ENCODE measurements at places on chromosomes 11 and 22. TPM values are rescaled to one million over a fixed set of nuclear protein-coding genes. Genes with fewer than 3 reads are reported as not detected.

DNA sequence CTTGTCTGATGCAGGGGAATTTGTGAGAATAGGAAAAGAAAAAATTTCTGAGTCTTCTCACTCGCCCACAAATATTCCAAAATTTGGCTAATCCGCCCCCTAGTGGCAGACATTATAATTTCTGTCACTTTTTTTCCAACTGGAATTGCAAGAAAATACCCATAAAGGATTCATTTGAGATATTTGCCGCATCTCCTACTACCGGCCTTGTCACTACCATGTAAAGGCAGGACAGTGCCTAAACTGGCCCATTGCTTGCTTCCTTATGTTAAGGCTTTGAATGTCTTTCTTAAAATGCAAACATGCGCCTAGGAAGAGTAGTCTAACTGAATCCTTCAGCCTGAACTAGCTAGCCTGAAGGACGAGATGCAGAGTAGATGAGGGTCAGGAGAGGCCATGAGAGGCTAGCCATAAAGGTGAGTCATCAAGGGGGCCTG lies 9.3 kb upstream of the CEP295 start:
- DNase-seq: peak; percentile 74

- DNase-seq: no peak
Measured at GRCh38 chr11:131951121-131951520, 580.7 kb downstream of the NTM start.

DNA sequence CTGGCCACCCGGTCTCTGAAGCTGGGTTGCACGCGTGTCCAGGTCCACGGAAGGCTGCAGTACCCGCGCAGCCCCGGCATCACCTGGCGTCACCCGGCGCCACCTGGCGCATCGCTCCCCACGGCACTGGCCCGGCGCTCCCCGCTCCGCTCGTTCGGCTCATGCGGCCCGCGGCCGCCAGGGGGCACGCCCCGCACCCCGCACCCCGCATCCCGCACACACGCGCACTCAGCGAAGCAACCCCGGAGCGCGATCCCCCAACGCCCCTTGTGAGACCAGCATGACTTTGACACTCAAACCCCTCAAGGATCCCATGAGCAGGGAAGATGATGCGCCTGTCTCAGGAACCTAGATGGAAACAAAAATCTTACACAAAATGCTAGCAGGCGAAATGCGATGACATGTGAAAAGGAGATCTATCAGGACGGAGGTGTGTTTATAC lies 11.9 kb downstream of the B3GNT6 start:
- no peak for DNase-seq

GRCh38 chr11:132448334-132448995 lies 1078.0 kb downstream of the NTM start:
- no peak for DNase-seq

IGLL1 gene
- total RNA-seq: not detected

DNA sequence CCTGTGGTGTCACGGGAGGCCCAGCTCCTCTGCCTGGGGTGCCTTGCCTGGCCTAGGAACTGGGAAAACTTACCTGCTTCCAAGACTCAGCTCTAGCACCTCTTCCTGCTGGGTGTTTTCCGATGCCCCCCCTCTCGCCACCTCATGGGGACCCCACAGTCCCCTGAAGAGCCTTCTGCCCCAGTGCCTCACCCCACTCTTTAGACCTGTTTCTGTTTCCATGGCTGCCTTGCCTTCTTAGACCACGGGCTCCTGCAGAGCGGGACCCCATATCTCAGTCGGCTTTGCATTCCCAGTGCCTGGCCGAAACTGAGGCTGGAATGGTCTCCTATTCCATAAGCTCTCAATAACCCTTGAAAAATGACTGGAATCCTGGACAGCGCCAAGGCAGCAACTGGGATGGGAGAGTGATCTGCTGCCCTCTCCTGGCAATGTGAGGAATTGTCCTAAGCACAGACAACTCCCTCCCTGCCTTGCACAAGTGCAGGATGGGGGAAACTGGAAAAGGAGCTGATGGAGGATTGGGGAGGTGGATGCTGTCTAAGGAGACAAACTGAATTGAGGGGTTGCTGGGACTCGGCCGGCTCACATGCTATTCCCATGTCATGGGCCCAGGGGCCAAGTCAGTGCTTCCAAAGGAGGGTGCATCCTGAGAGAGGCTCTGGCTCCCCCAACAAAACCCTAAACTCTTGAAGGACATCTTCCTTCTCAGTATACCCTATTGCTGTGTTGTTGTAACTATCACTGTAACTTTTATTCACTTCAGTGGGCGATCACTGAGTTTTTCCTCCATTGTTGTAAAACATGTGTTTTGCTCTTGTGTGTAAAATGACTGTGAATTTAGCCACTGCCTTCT lies 26.6 kb upstream of the IL17RA start:
- peak; percentile 78 for DNase-seq

TRPM5 gene
- total RNA-seq: not detected

GRCh38 chr11:48106166-48106565 lies 110.4 kb upstream of the OR4B1 start:
- no peak for DNase-seq

- DNase-seq: no peak
Measured at GRCh38 chr11:111540937-111541253, 375 bp downstream of the LAYN start.

- DNase-seq: no peak
Measured at GRCh38 chr22:40401532-40401931, 31.1 kb downstream of the SGSM3 start.

DNA sequence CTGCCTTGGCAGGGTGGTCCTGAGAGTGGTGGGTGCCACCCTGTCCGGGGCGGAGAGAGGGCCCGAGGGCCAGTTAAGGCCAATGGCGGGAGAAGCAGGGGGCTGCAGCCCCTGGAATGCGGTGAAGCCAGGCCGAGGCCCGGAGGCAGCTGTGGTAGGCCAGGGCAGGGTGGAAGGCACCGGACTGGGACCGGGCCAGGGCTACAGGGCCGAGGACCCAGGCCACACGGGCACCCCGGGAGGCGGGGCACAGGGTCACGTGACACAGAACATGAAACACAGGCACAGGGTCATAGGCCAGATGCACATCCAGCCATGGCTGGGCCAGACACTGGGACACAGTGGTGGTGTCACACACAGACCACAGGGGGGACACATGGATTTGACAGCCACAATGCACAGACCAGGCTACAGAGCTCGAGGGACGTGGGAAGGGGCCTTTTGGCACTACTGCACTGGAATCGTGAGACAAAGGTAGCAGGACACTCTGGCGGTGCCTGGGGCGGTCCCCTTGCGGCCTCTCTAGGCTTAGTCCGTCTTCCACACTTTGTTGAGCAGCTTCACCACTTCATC lies 2.8 kb downstream of the SLC25A1 start:
- DNase-seq: no peak

GRCh38 chr11:63598556-63598955 lies 15.7 kb downstream of the PLAAT3 start:
- no peak for DNase-seq

DNA sequence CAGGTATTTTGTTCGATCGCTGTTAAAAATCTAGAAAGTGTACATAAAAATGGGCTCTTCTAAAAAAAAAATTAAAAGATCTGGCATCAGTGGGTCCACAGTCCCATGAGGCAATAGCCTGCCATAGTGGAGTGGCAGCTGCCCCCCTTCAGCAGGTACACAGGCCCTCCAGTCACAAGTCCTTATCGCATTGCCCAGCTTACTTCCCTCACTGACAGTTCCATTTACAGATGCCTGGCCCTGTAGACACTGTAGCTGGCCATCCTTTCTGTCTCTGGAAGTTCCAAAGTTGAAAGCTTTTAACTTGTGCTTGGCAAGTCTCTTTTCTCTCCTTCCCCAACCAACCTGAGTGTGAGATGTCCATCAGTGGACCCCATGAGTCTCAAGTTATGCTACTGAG lies 11.4 kb downstream of the ZNRF3 start:
- no peak for DNase-seq

- no peak for DNase-seq
Measured at GRCh38 chr11:56876621-56877275, 112.0 kb upstream of the OR5AK2 start.

GGTLC3 gene
- total RNA-seq: not detected

GRCh38 chr11:12269104-12269441 lies 108.3 kb upstream of the PARVA start:
- peak; percentile 65 for DNase-seq

C22orf31 gene
- not detected for total RNA-seq

DNA sequence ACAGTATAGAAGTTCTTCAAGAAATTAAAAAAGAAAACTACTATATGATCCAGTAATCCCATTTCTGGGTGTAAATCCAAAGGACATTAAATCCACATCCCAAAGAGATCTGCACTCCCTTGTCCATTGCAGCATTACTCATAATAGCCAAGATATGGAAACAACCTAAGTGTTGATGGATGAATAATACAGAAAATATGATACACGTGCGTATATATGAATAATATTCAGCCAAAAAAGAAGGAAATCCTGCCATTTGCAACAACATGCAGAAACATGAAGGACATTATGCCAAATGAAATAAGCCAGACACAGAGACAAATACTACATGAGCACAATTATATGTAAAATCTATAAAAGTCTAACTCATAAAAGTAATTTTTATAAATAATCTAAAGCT lies 306.3 kb upstream of the ANO3 start:
- no peak for DNase-seq

ZP1 gene
- not detected for total RNA-seq

MMP3 gene
- not detected for total RNA-seq

CEP126 gene
- 1.3 TPM for total RNA-seq

DNA sequence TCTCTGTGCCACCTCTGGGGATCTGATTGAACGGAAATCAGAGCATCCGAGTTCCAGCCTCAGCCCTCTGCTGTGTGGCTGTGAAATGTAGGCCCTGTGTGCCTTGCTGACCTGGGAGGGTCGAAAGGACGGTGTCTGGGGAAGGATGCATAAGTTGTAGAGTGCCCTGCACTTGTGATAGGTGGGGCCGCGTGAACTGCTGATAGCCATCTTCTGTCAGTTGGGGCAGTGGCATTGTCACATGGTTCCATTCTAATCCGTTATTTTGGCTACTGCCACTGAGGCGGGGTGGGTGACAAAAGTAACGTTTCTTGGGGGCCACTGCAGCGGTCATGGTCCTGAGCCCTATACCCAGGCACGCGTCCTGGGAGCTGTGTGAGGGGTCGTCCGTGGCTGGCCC lies 63.4 kb downstream of the LRP5 start:
- DNase-seq: no peak

SLC25A18 gene
- total RNA-seq: 1.2 TPM

DMC1 gene
- total RNA-seq: 0.52 TPM

DNA sequence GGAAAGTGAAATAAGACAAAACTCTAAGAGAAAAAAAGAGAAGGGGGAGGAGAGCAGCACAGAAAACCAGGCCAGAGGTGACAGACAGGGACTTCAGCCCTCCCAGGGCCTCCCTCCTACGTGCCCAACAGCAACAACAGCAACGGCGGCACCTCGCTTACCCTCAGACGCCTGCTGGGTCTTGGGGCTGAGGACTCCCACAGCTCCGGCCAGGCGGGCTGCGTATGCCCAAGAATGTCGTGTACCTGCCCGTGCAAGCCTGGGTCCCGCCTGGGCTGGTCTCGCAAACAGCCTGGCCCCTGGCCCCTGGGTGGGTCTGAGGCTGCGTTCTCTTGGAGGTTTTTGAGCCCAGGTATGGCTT lies 30.5 kb downstream of the ARAP1 start:
- DNase-seq: no peak

DNA sequence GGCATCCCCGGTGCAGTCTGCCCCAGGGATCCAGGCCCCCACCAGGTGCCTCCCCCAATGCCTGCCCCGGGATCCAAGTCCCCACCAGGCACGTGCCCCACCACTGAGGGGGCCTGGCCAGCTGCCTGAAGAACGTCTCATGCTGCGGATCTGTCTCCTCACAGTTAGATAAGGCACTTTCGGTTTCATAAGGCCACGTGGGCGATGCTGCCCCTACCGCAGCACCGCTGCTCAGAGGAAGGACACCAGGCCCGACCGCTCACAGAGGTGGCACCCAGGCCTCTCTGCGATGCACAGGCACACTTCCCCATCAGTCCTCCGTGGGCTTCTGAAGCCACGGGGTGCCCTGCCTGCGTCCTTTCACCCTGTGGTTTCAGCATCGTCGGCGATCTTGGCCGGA lies 68.1 kb upstream of the BID start:
- no peak for DNase-seq

All from myocyte (in vitro differentiated cells).